Iris pigment epithelial cell (primary cell): ENCODE measurements at places on chromosomes 6 and 20.

DNA sequence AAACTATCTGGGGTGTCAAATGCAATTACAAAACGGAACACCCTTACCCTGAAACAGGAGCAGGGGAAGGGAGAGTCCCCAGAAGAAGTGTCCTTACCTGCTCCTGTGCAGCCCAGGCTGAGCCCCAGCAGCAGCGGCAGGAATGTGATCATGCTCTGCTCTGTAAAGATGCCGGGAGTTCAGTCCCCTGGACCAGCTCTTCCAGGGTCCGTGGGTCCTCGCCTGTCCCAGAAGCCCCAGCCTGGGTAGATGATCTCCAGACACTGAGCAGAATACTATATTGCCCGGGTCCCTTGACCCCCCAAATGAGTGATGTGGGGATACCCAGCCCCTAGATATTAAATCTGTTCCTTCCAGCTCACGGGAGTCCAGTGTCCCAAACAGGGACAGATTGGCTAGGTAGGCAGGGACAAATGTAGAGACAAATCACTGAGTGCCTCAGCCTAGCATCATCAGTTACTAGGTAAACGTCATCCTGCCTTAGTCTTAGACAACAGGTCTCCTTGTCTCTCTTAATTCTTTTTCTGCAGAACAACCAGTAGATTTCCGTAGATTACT lies at the start of gene HLA-DMB:
Gene HLA-DMB, minus strand, starts transcription at position 373 of the 558 bp plus-strand sequence. Its CDS starts 221 bp downstream, at position 152.
- peak; percentile 71 for DNase-seq

- DNase-seq: no peak
Measured at GRCh38 chr20:3479759-3480615, 9.2 kb downstream of the ATRN start.

DNA sequence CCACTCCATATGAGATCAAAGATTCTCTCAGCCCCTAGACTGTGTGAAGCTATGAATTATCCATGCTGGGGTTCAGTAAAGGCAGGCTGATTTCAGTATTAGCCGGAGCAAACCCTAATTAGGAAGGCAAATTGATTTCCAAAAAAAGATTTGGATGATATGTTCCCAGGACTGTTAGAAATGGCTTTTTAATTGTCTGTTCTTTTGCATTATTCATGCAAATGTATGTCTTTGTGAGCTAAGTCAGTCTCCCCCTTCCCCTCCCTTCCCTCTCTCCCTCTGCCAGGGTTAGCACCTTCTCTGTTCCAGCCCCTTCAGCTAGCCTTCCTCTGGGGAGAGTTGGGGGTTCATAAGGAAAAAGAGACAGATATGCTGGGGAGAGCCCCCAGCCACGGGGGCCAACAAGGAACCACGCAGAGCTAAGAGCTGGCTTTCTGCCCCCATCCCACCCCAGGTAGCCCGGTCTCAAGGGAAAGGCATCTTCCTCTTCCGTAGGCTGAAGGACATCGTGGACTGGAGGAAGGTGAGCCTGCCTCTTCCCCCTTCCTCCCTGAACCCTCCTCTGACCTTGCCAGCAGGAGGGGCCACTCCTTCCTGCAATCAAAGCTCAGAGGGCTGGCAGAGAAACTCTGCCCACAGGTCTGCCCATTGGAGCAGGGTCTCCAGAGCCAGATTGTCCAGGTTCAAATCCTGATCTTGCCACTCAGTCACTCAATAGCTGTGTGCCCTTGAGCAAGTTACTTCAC lies 32.3 kb downstream of the PDRG1 start:
- no peak for DNase-seq

- no peak for DNase-seq
Measured at GRCh38 chr20:1300083-1300840, 28.7 kb downstream of the SDCBP2 start.

DNA sequence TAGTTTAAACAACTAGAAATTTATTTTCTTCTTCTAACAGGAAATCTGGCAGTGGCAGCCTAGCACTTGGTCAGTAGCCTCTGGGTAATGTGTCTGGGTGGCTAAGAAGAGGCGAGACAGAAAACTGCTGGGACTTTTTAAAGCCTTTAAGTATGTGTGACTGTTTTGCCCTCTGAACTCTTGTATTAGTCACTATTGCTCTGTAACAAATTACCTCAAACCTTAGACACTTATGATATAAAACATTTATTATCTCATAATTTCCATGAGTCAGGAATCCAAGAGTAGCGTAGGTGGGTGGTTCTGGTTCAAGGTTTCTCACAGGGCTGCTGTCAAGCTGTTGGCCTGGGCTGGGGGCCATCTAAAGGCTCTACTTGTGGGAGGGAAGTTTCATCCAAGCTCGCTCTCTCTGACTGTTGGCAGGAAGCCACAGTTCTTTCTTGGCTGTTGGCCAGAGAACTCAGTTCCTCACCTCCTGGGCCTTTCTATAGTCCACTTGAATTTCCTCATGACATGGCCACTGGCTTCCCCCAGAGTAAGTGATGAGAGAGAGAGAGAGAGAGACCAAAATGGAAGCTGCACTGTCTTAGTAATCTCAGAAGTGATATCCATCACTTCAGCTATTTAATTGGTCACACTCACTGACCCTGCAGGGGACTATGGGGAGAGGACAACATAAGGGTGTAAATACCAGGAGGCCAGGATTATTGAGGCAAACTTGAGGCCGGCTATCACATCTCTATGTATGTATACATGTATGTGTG lies 17.4 kb upstream of the TBC1D22B start:
- peak; percentile 100 for DNase-seq

- DNase-seq: no peak
Measured at GRCh38 chr20:34141293-34141692, 29.2 kb upstream of the EIF2S2 start.

DNA sequence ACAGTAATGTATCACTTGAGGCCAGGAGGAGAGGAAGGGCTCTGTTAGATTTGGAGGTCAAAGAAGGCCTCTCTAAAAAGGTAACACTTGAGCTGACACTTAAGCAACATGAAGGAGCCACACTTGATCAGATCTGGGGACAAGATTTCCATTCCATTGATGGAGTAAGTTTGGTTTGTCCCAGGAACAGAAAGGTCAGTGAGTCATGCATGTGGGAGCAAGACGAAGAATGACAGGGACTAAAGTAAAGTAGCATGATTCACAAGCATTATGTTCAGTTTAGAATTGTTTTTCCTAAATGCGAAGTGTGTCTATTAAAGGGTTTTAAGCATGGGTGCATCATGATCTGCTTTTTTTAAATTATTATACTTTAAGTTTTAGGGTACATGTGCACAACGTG lies 47.4 kb downstream of the COL21A1 start:
- peak; percentile 69 for DNase-seq

DNA sequence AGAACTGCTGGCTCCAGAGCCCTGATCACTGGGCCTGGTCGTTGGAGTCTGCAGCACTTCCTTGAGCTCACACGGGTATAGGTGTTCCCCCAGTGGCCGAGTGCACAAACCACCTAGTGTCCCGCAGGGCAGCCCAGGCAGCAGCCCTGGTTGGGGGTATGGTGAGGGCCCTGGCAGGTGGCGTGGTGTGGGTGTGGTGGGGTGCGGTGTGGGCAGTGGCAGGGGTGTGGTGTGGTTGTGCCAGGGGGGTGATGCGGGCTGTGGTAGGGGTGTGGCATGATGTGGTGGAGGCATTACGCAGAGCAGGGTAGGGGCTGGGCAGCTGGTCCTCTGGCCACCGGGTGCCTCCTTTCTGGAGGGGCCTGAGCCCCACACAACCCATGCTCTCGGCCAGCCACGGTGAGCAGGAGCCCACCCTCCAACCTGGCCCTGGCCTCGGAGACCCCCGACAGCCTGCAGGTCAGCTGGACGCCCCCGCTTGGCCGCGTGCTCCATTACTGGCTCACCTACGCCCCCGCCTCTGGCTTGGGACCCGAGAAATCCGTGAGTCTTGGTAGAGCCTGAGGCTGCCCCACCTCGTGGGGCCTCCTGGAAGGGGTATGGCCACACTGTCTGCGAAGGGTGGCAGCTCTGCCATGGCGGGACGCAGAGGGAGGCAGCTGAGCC lies 20.5 kb downstream of the COL20A1 start:
- no peak for DNase-seq

GRCh38 chr6:139509167-139509566 lies 134.7 kb upstream of the CITED2 start:
- no peak for DNase-seq

DNA sequence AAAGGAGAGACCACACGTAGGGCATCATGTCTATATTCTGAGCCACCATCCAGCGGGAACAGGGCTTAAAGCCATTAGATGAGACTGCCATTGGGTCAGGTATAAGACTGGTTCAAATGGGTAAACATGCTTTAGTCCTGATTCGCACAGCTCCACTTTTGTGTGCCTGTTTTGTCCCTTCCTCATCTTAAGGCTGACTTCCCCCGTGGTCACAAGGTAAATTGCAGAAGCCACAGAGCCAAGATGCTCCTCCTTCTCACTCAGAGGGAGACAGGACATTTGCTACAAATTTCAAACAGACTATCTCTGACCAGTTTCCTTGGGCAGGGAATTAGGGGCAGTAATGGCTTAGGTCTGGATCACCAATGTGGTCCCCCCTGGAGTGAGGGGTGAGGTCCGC lies 11.4 kb upstream of the IFNGR1 start:
- no peak for DNase-seq

DNA sequence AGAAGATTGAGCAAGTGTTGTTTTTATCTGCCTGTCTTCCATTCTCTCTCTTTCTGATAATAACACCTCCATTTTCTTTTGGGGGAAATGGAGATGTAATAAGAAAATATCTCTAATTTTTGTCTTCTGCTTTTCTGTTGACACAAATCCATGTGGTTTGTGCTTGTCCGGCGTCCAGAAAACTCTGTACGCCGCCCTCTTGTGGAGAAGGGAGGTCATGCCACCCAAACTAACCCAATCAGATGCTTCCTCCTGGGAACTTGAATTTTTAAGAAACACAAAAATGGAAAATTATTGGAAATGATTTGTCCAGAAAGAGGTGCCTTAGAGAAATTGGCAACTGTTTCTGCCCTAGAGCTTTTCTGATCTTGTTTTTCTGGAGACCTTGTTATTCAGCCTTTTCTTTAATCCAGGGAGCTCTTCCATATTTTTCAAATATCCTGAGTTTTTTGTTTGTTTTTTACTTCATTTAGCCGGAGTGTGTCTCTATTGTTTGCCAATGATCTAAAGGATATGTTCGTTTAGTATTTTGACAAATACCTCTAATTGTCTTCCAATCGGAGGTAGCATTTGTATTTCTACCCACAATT lies 17.8 kb upstream of the FNDC1 start:
- peak; percentile 73 for DNase-seq

DNA sequence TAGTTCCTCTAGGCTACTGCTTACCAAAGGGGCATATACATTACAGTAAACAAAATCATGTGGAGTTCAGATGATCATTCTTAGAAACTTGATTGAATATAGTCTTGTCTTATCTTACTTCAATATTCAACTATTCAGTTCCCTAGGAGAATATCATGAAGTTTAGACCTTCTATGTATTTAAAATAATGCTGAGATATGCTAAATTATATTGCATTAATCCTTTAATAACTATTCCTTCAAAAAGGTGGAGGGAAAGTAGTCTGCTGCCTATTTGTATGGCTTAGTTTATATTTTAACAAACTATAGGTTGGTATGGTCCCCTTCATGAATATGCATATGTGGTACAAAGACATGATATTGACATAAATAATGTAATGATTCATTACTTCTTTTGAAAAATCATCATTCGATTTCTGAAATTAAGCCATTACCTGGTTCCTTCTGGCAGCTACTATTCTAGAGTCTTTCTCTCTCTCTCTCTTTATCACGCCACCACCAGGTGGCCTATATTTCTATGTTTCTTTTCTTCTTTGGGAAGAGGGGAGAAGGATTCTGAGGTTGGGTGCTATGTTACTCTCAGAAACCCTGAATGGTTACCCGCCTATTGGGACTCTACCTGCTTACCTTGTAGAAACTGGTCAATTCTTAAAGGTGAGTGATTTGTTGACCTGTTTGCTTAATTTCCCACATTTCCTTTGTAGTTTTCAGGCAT lies 855.8 kb downstream of the HACE1 start:
- DNase-seq: no peak

- no peak for DNase-seq
Measured at GRCh38 chr20:42553374-42553773, 636.3 kb downstream of the PTPRT start.

DNA sequence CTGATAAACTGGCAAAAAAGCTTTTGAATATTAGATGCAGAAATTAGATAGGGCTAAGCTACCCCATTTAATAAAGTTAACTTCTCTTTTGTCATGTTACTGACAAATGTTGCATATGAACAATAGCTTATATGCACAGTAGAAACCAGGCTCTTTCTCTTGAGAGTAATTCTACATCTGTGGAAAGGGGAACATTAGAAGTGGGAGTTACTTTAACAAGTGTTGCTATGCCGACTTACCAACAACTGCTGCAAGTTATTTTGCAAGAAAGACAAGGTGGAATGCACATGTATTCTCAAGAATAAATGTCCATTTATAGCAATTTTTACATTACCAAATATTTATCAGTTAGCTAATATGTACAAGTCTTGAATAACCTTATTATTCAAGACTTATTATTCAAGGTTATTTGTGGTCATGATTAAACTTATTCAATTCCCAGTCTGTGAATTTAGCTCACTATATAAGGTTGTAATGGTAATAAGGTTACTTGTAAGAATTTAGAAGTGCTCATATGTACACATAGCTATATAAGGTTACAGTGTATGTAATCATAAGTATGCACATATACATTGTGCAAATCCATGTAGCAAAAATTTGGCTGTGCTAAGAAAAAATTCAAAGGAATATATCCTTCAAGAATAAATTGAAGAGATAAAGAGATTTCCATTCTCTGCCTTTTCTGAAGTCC lies 38.3 kb downstream of the ADGRG6 start:
- DNase-seq: no peak

- DNase-seq: no peak
Measured at GRCh38 chr6:37298958-37299357, 41.0 kb upstream of the TMEM217 start.

DNA sequence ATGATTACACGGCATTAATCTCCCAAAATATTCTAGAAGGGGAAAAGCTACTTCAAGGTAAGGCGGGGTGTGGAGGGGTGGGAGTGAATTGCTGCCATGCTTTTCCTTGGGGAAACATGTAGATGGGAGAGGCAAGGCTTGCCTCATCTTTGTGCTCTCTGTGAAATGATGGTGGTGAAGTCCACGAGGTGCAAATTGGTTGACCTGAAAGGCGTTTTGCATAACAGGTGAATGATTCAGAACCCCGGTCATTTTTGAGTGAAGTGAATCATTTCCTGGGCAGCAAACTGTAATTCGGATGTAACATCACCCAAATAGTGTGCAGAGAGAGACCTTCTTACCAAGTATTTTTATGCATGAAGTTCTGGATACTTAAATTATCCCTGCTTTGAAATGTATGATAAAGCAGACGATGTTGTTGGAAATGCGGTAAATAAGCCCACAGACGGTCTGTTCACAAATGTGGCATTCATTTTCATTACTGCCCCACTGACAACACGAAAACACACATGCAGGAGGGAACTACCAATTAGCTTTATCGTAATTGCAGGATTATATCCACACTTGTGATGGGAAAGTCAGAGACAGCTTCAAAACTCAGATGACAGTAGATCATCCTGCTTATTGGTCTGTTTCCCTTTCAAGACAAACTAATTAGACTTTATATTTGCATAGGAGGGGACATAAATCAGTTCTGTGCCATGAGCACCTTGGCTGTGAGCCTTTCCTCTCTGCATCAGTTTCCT lies 3.0 kb downstream of the CDH4 start:
- DNase-seq: peak; percentile 36
